ENCODE measurements at places on chromosomes 3 and 15. TPM values are rescaled to one million over a fixed set of nuclear protein-coding genes. Genes with fewer than 3 reads are reported as not detected.

GRCh38 chr3:22089284-22089683 is 338.3 kb upstream of the ZNF385D start:
- DNase-seq, result peak; percentile 4

DNA sequence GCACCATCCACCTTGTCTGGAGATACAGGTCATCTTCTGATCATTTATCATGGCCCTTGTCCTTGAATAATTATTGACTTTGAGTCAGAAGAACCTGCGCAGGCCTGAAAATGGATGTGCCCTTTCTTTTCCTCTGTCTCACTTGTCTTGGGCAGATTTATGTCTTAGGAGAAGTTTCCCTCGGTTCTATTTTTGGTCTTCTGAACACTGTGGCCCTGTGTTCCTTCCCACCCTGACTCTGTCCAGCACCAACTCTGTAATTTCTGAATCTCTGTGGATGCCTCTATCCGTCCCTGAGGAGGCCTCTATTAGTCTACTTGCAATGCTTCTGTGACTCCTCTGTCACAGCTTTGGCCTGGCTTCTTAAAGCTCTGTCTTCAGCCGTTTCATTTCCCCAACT is 680.8 kb upstream of the CFAP20DC start:
- no peak for DNase-seq

GRCh38 chr3:146469150-146470017 is at the start of gene PLSCR2:
TSS of gene PLSCR2 (minus strand) at chr3:146469561. CDS start at chr3:146459904, 9,657 bp downstream.
- peak; percentile 38 for DNase-seq

- no peak for DNase-seq
Measured at GRCh38 chr15:38111070-38111469, 141.6 kb upstream of the SPRED1 start.

- DNase-seq, result no peak
Measured at GRCh38 chr3:46861605-46862368, 1.5 kb downstream of the MYL3 start.

- DNase-seq, result no peak
Measured at GRCh38 chr3:126264381-126264780, 84.0 kb upstream of the ALDH1L1 start.

- DNase-seq, result no peak
Measured at GRCh38 chr3:126154391-126155279, 25.8 kb downstream of the ALDH1L1 start.

- DNase-seq, result peak; percentile 90
Measured at GRCh38 chr3:14369675-14370669, 32.4 kb upstream of the SLC6A6 start.

The CLDND1 gene
- total RNA-seq, result 58.1 TPM

The TLR9 gene
- not detected for total RNA-seq

The SERINC4 gene
- 0.38 TPM for total RNA-seq

The MB21D2 gene
- 36.9 TPM for total RNA-seq

The ARPP21 gene
- total RNA-seq, result not detected

The ARL14 gene
- 0.07 TPM for total RNA-seq

The BFSP2 gene
- not detected for total RNA-seq

All from H7 (cell line).